Neural crest cell (in vitro differentiated cells): ENCODE measurements at places on chromosomes 12 and 14. TPM values are rescaled to one million over a fixed set of nuclear protein-coding genes. Genes with fewer than 3 reads are reported as not detected.
A peak's percentile ranks its signal among the peaks of the same experiment; 100 is the strongest.

GRCh38 chr14:54599966-54600716 is 33.2 kb downstream of the SAMD4A start:
- no peak overlapping the region for H3K4me3 ChIP-seq
- H3K4me1 ChIP-seq: peaks cover 10% of the 10 kb centered on the region
- no peak overlapping the region for H3K27ac ChIP-seq
- H3K27me3 ChIP-seq: no peaks in the 10 kb centered on the region
- no peak for DNase-seq

DNA sequence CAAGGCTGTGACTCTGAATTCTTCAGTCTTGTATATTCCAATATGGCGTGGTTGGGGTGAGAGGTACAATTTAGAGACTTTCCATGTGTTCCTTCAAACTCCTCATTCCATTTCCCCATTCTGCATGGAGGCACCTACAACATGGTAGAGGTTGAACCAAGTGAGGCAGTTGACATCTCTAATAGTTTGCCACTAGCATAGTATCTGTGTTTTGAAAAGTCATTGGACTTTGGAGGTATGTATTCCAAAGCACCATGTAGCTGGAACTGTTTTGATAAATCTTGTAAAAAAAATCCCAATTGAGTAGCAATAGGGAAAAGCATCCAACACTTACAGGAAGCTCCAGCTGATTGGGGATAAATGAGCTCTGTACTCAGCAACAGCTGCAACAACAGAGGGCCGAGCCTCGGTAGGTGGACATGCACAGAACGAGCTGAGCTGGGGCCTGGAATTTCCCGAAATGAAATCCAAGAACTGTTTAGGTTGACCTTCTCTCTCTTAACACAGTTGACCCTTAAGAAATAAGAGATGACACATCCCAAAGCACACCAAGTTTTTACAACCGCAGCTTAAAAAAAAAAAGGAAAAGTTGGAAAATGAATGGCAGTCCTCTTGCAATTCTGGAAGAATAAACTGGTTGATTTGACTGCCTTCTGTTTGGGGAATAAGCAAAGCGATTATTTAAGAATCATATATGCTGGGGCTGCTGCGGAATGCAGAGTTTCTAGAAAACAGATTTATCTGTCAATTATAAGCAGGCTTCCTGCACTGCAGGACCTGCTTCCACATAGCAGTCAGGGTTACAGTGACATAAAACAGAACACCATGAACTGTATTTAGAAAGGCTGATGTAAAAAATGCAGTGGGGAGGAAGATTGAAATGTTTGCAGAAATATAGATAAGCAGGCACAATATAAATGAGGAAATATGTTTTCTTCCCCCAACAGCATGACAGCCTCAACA is 194.6 kb upstream of the KRR1 start:
- H3K27me3 ChIP-seq: no peaks in the 10 kb centered on the region
- peak overlapping the region; percentile 66 for H3K27ac ChIP-seq
- peaks cover 83% of the 10 kb centered on the region for H3K4me1 ChIP-seq
- peak overlapping the region; percentile 52 for H3K4me3 ChIP-seq
- no peak for DNase-seq
- no peaks in the 10 kb centered on the region for H3K36me3 ChIP-seq

DNA sequence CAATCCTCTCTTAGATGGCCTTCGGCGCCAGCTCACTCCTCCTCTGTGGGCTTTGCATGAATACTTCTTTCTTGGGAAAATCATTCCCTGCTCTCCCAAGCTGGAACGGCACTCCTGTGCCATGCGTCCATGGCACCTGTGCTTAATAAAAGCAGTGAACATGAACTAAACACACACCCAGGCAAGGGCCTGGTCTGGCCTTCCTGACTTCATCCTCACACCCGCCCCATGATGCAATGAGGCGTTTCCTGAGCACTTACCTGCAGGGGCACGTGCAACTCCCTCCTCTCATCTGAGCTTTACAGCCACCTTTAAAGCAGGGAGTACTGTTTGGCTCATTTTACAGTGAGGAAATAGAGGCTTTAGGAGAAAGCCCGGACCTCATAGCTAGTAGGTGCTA is 219.8 kb downstream of the SLC41A2 start:
- H3K27me3 ChIP-seq: no peaks in the 10 kb centered on the region
- no peaks in the 10 kb centered on the region for H3K36me3 ChIP-seq
- no peak for DNase-seq
- peaks cover 79% of the 10 kb centered on the region for H3K4me1 ChIP-seq

DNA sequence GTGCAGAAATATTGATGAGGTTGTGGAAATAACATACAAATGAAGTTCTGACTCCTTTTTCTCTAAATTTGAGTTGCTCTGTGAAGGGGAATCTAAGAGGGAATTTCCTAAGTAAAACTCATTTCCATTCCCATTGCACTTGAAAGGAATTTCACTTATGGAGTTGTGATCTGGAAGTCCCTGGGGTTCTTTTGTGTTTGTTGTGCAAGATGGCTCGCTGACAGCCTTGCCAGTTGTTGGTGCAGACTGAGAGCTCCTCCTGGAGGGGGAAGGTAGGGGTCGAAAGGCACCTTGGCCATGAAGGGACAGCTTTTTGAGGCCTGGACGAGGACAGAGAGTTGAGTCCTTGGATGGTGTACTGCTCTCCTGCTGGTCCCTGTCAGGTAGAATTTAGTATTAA is 72.0 kb downstream of the C12orf56 start:
- H3K4me3 ChIP-seq: no peak overlapping the region
- H3K36me3 ChIP-seq: no peaks in the 10 kb centered on the region
- H3K4me1 ChIP-seq: peaks cover 22% of the 10 kb centered on the region
- peak overlapping the region; percentile 68 for H3K27ac ChIP-seq

The ANO2 gene
- total RNA-seq: 1.9 and 2.0 TPM in 2 replicates
